ENCODE measurements at places on chromosomes 2 and 18.

- DNase-seq, result peak; percentile 79
Observed at GRCh38 chr2:109209412-109209811, 80.4 kb downstream of the SH3RF3 start.

DNA sequence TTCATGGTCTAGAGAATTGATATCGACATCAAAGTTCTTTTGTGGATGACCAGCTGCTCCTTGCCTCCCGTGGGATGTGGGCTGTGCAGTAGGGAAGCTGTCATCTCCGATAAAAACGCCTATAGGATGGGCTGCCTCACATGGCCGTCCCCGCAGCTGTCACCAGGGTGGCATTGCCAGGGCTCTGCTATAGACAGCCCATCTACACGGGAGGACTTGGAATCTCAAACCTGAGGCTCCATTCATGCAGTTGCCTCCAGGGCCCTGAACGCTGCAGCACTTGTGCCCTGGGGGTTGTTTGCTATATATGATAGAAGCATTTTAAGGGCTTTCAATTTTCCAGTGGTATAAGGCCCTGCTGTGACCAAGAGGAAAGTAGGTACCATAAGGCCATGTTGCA is 183.1 kb downstream of the MYCN start:
- DNase-seq, result no peak

GRCh38 chr2:144310889-144311608 is 208.9 kb downstream of the ZEB2 start:
- DNase-seq, result no peak

- DNase-seq, result no peak
Observed at GRCh38 chr18:63112706-63113105, 206.9 kb downstream of the BCL2 start.

GRCh38 chr2:45436456-45436855 is 174.6 kb downstream of the SRBD1 start:
- no peak for DNase-seq

- DNase-seq, result no peak
Observed at GRCh38 chr2:16739778-16740581, 74.3 kb upstream of the CYRIA start.

DNA sequence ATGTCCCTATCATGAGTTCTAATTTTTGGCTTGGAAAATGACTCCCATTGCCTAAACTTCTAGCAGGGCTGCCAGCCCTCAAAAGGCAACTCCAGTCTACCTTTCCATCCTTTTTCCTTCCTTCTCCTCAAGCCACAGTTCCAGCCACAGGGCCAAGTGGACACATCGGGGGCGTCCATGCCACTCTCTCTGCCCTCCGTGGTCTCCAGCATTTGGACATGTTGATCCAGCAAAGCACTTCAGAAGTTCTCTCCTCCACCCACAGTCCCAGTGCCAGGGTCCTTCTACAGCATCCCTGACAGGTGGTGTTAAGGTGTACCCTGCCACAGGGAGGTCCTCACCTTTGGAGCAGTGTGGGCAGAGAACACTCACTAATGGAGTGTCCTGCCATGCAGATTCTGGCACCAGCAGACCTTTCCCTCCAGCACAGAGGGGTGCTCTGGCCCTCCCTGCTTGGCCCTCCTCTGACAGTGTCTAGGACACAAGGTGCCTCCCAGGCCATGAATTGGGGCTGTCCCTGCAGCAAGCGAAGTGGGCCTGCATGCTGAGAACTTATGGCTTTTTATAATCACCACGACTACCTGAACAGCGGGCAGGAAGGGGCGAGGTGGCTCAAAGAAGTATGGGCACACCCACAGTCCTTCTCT is 1.6 kb upstream of the FABP1 start:
- DNase-seq, result no peak

- no peak for DNase-seq
Observed at GRCh38 chr2:149160701-149161217, 122.3 kb downstream of the LYPD6B start.

Measured in AG10803 (cell line).